CD4-positive, alpha-beta T cell treated with Interleukin-10 for 1 hour (primary cell): ENCODE measurements at places on chromosomes 4 and X.

- DNase-seq = no peak
These were observed 742.0 kb upstream of the FRG1 start for GRCh38 chr4:189198624-189199023.

DNA sequence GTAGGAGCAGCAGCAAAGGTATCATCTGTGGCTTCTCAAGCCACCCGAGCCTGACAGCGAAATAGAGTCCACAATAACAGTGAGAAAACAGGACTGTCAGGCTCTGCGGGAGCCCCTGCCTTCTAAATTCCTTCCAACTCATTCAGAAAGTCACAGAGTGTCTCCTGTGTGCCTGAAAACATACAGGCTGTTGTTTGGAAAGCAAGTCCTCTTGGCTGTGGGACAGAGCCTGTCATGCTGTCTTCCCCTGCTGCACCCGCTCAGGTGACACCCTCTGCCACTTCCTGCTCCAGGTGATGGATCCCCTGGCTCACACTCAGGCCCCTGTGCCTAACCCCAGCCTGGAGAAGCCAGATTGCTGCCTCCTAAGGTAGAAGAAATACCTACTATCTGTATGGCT lies 152.3 kb downstream of the RAB28 start:
- no peak for DNase-seq

DNA sequence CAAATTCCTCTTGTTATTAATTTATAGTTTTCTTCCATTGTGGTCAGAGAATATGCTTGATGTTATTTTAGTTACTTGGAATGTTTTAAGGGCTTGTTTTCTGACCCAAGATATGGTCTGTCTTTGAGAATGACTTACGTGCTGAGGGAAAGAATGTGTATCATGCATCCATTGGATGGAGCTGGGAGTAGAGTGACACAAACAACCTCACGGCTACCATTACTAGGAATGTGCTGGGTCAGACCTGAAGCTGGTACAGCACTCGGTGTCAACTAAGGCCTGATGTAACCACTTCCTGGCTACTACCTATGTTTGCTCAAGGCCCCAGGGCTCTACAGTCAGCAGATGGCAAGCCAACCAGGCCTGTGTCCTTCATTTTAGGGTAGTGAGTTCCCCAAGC lies 257.8 kb downstream of the FAT4 start:
- DNase-seq = no peak

- DNase-seq = no peak
These were observed 763.4 kb downstream of the PCDH18 start for GRCh38 chr4:136768925-136769275.

GRCh38 chrX:118474586-118474985 lies 21.0 kb upstream of the DOCK11 start:
- DNase-seq = no peak

GRCh38 chr4:80263541-80264351 lies 2.7 kb upstream of the FGF5 start:
- no peak for DNase-seq

DNA sequence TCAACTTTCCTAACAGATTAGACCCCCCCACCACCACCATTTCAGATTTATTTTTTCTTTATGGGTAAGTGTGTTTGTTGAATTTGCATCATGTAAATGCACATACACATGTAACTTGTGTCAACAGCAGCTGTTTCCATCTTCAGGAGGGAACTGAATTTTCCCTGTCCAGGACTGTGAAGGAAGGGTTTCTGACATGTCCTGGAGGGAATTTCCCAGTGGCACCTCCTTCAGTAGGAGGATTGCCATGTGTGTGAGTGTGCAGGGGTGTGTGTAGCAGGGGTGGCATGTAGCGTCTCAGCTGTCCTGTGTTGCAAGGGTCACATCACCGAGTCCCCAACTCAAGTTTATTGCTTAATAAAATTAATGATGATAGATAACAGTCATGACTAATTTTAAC lies 19.7 kb downstream of the HERC6 start:
- no peak for DNase-seq
